Epithelial cell of proximal tubule (primary cell): ENCODE measurements at places on chromosomes 5 and 9. TPM values are rescaled to one million over a fixed set of nuclear protein-coding genes. Genes with fewer than 3 reads are reported as not detected.

SLCO6A1 gene
- not detected in 2 replicates for total RNA-seq

GGTA1 gene
- 0.14 TPM in 1 of 2 replicates, not detected in the other for total RNA-seq

PCDHA9 gene
- not detected in 2 replicates for total RNA-seq

ZNF354C gene
- total RNA-seq = 2.4 and 3.1 TPM in 2 replicates

CAMSAP1 gene
- total RNA-seq = 31.1 and 35.9 TPM in 2 replicates

TPPP gene
- total RNA-seq = 0.46 and 1.0 TPM in 2 replicates

SHLD3 gene
- 1.8 and 2.0 TPM in 2 replicates for total RNA-seq

ARID3C gene
- total RNA-seq = not detected in 2 replicates

CNTNAP3 gene
- 5.5 and 16.6 TPM in 2 replicates for total RNA-seq

TLR4 gene
- total RNA-seq = 1.7 and 7.2 TPM in 2 replicates

TMEM8B gene
- total RNA-seq = 2.5 and 4.2 TPM in 2 replicates

PROB1 gene
- 2.7 and 3.1 TPM in 2 replicates for total RNA-seq

TMEM252 gene
- not detected in 2 replicates for total RNA-seq

SUSD3 gene
- total RNA-seq = 1.4 and 2.9 TPM in 2 replicates

SH3GL2 gene
- total RNA-seq = 0.87 and 3.4 TPM in 2 replicates

RLN1 gene
- 0.69 and 1.3 TPM in 2 replicates for total RNA-seq

NACC2 gene
- total RNA-seq = 21.3 and 23.9 TPM in 2 replicates

HSDL2 gene
- 25.3 and 34.0 TPM in 2 replicates for total RNA-seq

CDX1 gene
- not detected in 2 replicates for total RNA-seq

PCDH1 gene
- 9.6 and 17.4 TPM in 2 replicates for total RNA-seq

PDZD2 gene
- total RNA-seq = 1.8 and 8.4 TPM in 2 replicates

SEC61B gene
- total RNA-seq = 123 and 170 TPM in 2 replicates

SCGB3A2 gene
- total RNA-seq = not detected in 2 replicates

CTNND2 gene
- total RNA-seq = 0.12 TPM in 1 of 2 replicates, not detected in the other

ABHD17B gene
- 16.9 and 23.4 TPM in 2 replicates for total RNA-seq

TAF1L gene
- total RNA-seq = under 0.01 TPM in 1 of 2 replicates, not detected in the other

CNTFR gene
- total RNA-seq = not detected in 2 replicates

ERAP2 gene
- total RNA-seq = 28.0 and 45.6 TPM in 2 replicates

HTR1A gene
- total RNA-seq = not detected in 2 replicates

CER1 gene
- total RNA-seq = not detected in 2 replicates

GOLPH3 gene
- total RNA-seq = 65.0 and 83.8 TPM in 2 replicates

RORB gene
- not detected in 2 replicates for total RNA-seq

SPINK1 gene
- 0.29 and 3.8 TPM in 2 replicates for total RNA-seq

DHFR gene
- 63.2 and 127 TPM in 2 replicates for total RNA-seq

UNC13B gene
- 19.1 and 19.6 TPM in 2 replicates for total RNA-seq

IL31RA gene
- total RNA-seq = 2.5 and 2.9 TPM in 2 replicates

FAT2 gene
- total RNA-seq = under 0.01 and 0.07 TPM in 2 replicates

PCDHB15 gene
- 0.07 and 0.29 TPM in 2 replicates for total RNA-seq

PCDHB2 gene
- under 0.01 and 0.17 TPM in 2 replicates for total RNA-seq

SLC46A2 gene
- total RNA-seq = not detected in 2 replicates

ROPN1L gene
- 1.1 TPM in 1 of 2 replicates, not detected in the other for total RNA-seq

ADGRD2 gene
- not detected in 2 replicates for total RNA-seq

FAM81B gene
- total RNA-seq = not detected in 2 replicates

NMUR2 gene
- 0.22 TPM in 1 of 2 replicates, not detected in the other for total RNA-seq

IFNA2 gene
- total RNA-seq = not detected in 2 replicates

ANKS6 gene
- total RNA-seq = 23.8 and 28.6 TPM in 2 replicates

LURAP1L gene
- total RNA-seq = 5.2 and 11.8 TPM in 2 replicates

PPP2R2B gene
- total RNA-seq = 1.1 and 3.9 TPM in 2 replicates

FAM169A gene
- 8.9 and 11.1 TPM in 2 replicates for total RNA-seq

PLAC8L1 gene
- 0.58 TPM in 1 of 2 replicates, not detected in the other for total RNA-seq

ANKRD55 gene
- total RNA-seq = not detected in 2 replicates

LVRN gene
- 0.58 TPM in 1 of 2 replicates, not detected in the other for total RNA-seq

WNK2 gene
- total RNA-seq = 0.29 and 1.0 TPM in 2 replicates

GAS1 gene
- 1.7 and 3.3 TPM in 2 replicates for total RNA-seq

RAD50 gene
- total RNA-seq = 12.4 and 21.3 TPM in 2 replicates

ZNF879 gene
- total RNA-seq = 2.2 and 2.4 TPM in 2 replicates

KCNV2 gene
- total RNA-seq = not detected in 2 replicates

PIP5KL1 gene
- 0.87 and 6.9 TPM in 2 replicates for total RNA-seq

MEF2C gene
- total RNA-seq = 1.6 and 6.3 TPM in 2 replicates

MCIDAS gene
- total RNA-seq = 0.06 and 0.22 TPM in 2 replicates
